ENCODE measurements at places on chromosomes 11 and 22.

DNA sequence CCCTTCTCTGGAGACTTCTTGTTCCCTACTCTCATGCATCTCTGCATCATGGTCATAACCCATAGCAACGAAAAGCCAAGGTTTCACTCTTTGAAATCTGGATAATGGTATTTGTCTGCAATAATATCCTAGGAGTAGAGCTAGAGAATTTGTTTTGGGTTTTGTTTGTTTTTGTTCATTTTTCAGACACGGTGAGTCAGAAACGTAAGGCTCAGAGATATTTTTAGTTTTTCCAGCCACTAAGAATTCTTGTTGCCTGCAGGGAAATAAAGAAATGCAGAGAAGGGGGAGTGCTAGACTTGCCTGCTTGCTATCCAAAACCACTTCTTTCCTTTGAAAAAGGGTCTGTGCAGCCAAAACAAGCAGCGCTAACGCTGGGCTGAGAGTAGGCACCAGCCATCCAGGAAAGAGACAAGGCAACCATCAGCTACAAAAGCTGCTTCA lies 26.0 kb downstream of the POU2AF3 start:
- no peaks in the 10 kb centered on the region for H3K36me3 ChIP-seq
- DNase-seq = no peak
- no peak overlapping the region for H3K4me3 ChIP-seq
- no peak overlapping the region for H3K27ac ChIP-seq
- no peaks in the 10 kb centered on the region for H3K4me1 ChIP-seq
- peaks cover 7% of the 10 kb centered on the region for H3K27me3 ChIP-seq

GRCh38 chr11:38766796-38767195 lies 2168.8 kb upstream of the RAG2 start:
- H3K4me1 ChIP-seq = no peaks in the 10 kb centered on the region
- no peak for DNase-seq
- H3K4me3 ChIP-seq = no peak overlapping the region
- no peaks in the 10 kb centered on the region for H3K27me3 ChIP-seq
- H3K36me3 ChIP-seq = no peaks in the 10 kb centered on the region

- no peak for DNase-seq
- no peaks in the 10 kb centered on the region for H3K27me3 ChIP-seq
- H3K4me1 ChIP-seq = no peaks in the 10 kb centered on the region
- H3K36me3 ChIP-seq = peaks cover 67% of the 10 kb centered on the region
- H3K27ac ChIP-seq = no peak overlapping the region
- no peak overlapping the region for H3K4me3 ChIP-seq
Measured at GRCh38 chr11:73009972-73010371, 132.1 kb downstream of the FCHSD2 start.

DNA sequence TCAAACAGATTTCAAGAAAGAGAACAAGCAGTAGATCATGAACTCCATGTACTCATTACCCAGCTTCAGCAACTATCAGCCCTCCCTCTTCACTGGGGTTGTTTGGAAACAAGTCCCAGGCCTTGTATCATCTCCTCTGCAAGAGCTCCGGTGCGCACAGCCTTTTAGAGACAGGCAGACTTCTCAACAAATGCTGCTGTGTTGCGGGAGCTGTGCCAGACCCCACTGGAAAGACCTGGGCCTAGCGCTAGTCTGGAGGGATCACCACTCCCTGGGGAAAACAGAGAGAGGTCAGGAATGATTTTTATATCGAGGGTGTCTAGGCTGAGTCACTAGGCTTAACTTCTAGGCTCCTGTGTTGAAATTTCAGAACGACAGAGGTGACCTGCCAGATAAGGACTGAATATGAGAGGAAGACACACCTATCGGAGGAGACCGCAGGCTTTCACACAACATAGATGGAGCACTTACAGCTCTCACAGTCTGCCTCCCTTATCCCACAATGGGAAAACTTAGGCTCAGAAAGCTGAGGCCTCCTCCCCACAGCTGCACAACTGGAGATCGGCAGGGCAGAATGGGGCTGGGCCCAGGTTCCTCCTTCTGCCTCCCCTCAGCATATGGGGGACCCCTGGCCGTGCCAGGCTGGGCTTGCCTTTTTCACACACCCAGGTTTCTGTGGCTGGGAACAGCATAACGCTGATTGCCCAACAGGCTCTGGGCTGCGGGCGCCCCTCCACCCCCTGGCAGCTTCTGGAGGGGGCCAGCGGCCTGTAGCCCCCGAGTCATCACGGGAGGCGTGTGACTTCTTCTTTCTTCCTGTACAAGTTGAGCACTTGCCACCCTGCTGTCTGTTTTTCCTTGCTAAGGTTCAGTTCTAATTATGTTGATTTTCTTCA lies 86.0 kb downstream of the PKNOX2 start:
- H3K4me1 ChIP-seq = no peaks in the 10 kb centered on the region
- DNase-seq = no peak
- no peaks in the 10 kb centered on the region for H3K36me3 ChIP-seq
- no peak overlapping the region for H3K27ac ChIP-seq
- no peak overlapping the region for H3K4me3 ChIP-seq
- H3K27me3 ChIP-seq = no peaks in the 10 kb centered on the region

- no peaks in the 10 kb centered on the region for H3K36me3 ChIP-seq
- peaks cover 32% of the 10 kb centered on the region for H3K27me3 ChIP-seq
- H3K27ac ChIP-seq = no peak overlapping the region
- peaks cover 7% of the 10 kb centered on the region for H3K4me1 ChIP-seq
Measured at GRCh38 chr11:6269994-6270393, 10.4 kb downstream of the CCKBR start.

GRCh38 chr11:95254131-95254704 lies 23.2 kb upstream of the SESN3 start:
- H3K4me3 ChIP-seq = peak overlapping the region; percentile 67
- DNase-seq = peak; percentile 89
- peak overlapping the region; percentile 84 for H3K27ac ChIP-seq

GRCh38 chr22:36015155-36015810 lies 13.3 kb downstream of the RBFOX2 start:
- no peak for DNase-seq
- no peak overlapping the region for H3K27ac ChIP-seq
- H3K27me3 ChIP-seq = peaks cover 2% of the 10 kb centered on the region
- no peak overlapping the region for H3K4me3 ChIP-seq
- no peaks in the 10 kb centered on the region for H3K4me1 ChIP-seq

GRCh38 chr11:28099715-28100114 lies 8.2 kb downstream of the KIF18A start:
- no peak overlapping the region for H3K27ac ChIP-seq
- DNase-seq = no peak
- no peak overlapping the region for H3K4me3 ChIP-seq
- no peaks in the 10 kb centered on the region for H3K27me3 ChIP-seq

- peak overlapping the region; percentile 74 for H3K4me3 ChIP-seq
- H3K27me3 ChIP-seq = peaks cover 47% of the 10 kb centered on the region
- H3K4me1 ChIP-seq = peaks cover 14% of the 10 kb centered on the region
- H3K36me3 ChIP-seq = no peaks in the 10 kb centered on the region
Measured at GRCh38 chr11:94768602-94769541, 716 bp downstream of the AMOTL1 start.

DNA sequence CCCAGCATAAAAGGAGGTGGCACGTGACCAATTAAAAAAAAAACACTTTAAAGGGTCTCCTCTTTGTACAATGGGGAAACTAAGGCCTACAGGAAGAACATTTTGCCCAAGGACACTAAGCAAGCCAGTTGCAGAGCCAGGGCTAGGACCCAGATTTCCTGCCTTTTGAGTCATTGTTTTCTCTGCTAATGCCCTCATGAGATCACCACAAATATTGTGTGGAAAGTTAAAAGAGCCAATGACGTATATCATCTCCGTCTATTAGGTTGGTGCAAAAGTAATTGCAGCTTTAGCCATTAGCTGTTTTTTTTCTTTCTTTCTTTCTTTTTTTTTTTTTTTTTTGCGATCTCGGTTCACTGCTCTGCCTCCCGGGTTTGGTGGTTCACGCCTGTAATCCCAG lies 24.1 kb upstream of the LRRC32 start:
- no peak overlapping the region for H3K4me3 ChIP-seq
- peaks cover 13% of the 10 kb centered on the region for H3K27me3 ChIP-seq

- H3K27ac ChIP-seq = no peak overlapping the region
- H3K4me3 ChIP-seq = no peak overlapping the region
- no peak for DNase-seq
- H3K27me3 ChIP-seq = no peaks in the 10 kb centered on the region
- peaks cover 24% of the 10 kb centered on the region for H3K36me3 ChIP-seq
Measured at GRCh38 chr11:68370211-68371111, 58.1 kb downstream of the LRP5 start.

- peaks cover 11% of the 10 kb centered on the region for H3K4me1 ChIP-seq
- DNase-seq = peak; percentile 61
- H3K36me3 ChIP-seq = no peaks in the 10 kb centered on the region
- H3K27me3 ChIP-seq = peaks cover 53% of the 10 kb centered on the region
Measured at GRCh38 chr11:62337303-62338181, at the start of gene ASRGL1. TSS of gene ASRGL1 (plus strand) at chr11:62337448. CDS start at chr11:62337978, 530 bp downstream.

GRCh38 chr11:20973940-20974559 lies 304.7 kb downstream of the NELL1 start:
- H3K27me3 ChIP-seq = no peaks in the 10 kb centered on the region
- DNase-seq = no peak
- H3K27ac ChIP-seq = no peak overlapping the region

GRCh38 chr11:69562816-69563215 lies 78.1 kb upstream of the CCND1 start:
- H3K27ac ChIP-seq = no peak overlapping the region
- H3K27me3 ChIP-seq = peaks cover 28% of the 10 kb centered on the region
- peaks cover 17% of the 10 kb centered on the region for H3K4me1 ChIP-seq

- no peak overlapping the region for H3K27ac ChIP-seq
- no peaks in the 10 kb centered on the region for H3K27me3 ChIP-seq
- no peaks in the 10 kb centered on the region for H3K36me3 ChIP-seq
Measured at GRCh38 chr11:27205779-27206570, 157.0 kb downstream of the CCDC34 start.

- H3K4me3 ChIP-seq = no peak overlapping the region
- no peaks in the 10 kb centered on the region for H3K27me3 ChIP-seq
- H3K36me3 ChIP-seq = no peaks in the 10 kb centered on the region
- peaks cover 8% of the 10 kb centered on the region for H3K4me1 ChIP-seq
- H3K27ac ChIP-seq = no peak overlapping the region
- no peak for DNase-seq
Measured at GRCh38 chr11:44747836-44748235, 21.1 kb downstream of the TSPAN18 start.

- DNase-seq = peak; percentile 27
- peaks cover 3% of the 10 kb centered on the region for H3K4me1 ChIP-seq
- H3K27ac ChIP-seq = no peak overlapping the region
Measured at GRCh38 chr11:65810046-65810868, 23.4 kb downstream of the OVOL1 start.
